ENCODE measurements at places on chromosomes 4 and X. TPM values are rescaled to one million over a fixed set of nuclear protein-coding genes. Genes with fewer than 3 reads are reported as not detected.

Gene SNX12
- 36.9 TPM for total RNA-seq

Gene SLC10A4
- total RNA-seq: not detected

Gene VCX2
- not detected for total RNA-seq

- no peak for DNase-seq
These were observed 35.8 kb downstream of the GPR82 start for GRCh38 chrX:41759817-41760216.

DNA sequence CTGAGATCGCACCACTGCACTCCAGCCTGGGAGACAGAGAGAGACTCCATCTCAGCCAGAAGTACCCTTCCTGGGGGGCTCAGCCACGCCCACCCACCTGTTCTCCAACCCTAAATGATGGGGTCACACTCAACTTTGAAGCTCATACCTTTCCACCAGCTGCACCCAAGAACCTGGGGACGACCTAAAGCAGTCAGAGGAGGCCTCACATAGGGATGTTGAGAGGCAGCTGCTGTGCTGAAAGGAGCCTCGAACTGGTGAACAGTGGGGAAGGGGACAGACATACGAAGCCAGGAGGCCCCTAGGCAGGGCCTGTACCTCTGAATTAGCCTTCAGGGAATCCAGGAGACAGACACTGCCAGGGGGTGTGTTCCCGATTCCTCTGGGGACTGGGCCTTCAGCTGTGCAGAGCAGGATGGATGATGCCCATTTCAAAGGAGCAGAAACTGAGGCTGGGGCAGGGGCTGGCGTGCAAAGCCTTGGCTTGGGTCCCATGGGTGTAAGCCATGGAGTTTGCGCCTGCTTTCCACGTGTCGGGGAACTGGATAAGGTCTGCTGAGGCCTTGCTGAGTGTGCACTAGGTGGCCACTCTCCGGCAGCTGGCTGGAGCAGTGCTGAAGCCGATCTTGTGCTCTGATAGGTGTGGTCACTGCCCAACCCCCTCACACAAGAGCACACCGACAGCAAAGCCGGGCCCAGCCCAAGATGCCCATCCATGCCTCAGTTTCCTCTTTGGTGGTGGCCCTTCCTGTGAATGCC, 130.8 kb downstream of the CPZ start:
- peak; percentile 46 for DNase-seq

DNA sequence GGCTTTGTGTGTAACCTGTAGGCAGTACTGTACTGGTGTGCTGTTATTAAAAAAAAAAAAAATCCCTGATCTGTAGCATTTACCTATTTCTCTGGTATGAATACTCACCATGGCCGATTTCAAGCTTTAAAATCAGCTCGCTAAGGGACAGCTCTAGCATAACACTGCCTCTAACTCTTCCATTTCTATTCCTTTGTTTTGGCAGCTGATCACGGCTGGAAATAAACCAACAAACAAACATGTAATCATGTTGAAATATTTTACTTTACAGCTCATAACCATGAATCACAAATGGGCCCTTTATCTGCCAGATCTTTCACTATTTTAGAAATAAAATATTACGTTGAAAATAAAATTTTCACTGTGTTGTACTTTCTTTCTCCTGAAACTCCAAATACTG, 60.5 kb upstream of the IL15 start:
- DNase-seq: no peak

DNA sequence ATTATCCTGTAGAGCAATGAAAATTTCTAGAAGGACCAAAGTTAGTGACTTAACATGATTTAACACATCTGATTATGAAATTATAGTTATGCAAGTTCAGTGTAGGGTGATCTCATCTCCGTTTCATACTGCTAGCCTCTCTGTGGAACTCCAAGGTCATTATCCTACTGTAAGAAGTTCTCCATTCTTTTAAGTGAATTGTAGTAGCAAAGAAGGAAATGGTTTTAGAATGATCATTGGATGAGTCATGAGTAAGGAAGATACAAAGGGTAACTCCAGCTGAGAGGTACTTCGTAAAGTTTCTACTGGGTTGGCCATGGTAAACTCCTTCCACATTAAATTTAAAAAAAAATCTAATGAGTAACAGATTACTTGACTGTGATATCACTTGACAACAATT, 215.0 kb upstream of the GIMD1 start:
- no peak for DNase-seq

- DNase-seq: no peak
These were observed 487.0 kb downstream of the PDHA2 start for GRCh38 chr4:96326846-96327245.

- peak; percentile 81 for DNase-seq
These were observed at the start of gene STAG2 for GRCh38 chrX:123961268-123962005. Gene STAG2 (plus strand): TSS chrX:123961706. CDS start chrX:124022628, 60,922 bp downstream.

Data from upper lobe of left lung (tissue), 6 donors.